Activated CD4-positive, alpha-beta T cell treated with anti-CD3 and anti-CD28 coated beads, Interleukin-2, Interleukin-4, amounts not matched to agents 100 ng/mL and 50 ng/mL, durations not matched to agents 16 hours and 8 hours (primary cell): ENCODE measurements at places on chromosomes 2 and 18.

- DNase-seq = no peak
Measured at GRCh38 chr2:62192811-62193210, 3.1 kb upstream of the B3GNT2 start.

DNA sequence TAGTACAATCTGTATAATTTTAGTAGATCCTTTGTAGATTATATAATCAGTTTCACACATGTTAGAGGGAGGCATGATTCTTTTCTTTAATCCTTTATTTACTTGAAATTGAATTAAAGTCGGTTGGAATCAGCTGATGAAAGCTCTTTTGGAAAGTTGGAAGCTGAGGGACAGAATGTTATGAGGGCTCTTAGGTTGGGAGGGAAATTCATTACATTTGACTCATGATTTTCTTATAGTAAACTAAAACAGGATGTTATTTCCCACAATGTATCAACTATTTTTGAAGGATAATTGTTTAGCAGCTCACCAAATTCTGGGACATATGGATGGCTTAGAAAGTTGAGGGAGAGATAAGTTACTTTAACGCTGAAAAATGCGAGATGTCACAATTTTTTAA lies 52.7 kb upstream of the TMEFF2 start:
- DNase-seq = no peak

GRCh38 chr2:31335921-31336585 lies 78.5 kb downstream of the XDH start:
- DNase-seq = no peak

DNA sequence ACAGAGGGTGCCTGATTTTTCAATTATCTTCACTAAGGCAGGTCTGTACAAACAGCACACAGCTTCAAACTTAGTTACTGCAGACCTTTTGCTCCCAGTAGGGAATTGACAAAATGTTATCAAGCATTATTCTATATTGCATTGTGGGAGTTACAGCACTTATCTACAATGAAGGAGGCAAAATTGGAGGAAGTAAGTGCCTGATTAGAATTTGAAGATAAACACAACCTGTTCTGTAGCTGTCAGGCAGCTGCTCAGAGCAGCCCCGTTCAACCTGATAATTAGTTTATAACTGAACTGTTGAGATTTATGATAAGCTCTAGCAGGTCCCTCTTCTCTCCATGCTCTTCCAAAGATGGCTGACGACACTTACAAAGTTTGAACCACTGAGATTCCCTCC lies 364.4 kb upstream of the CYRIA start:
- DNase-seq = no peak

- DNase-seq = no peak
Measured at GRCh38 chr2:224843141-224843540, 127.0 kb upstream of the CCDC195 start.
